ENCODE measurements at places on chromosomes 16 and 17.

GRCh38 chr16:79728923-79729240, 128.3 kb upstream of the MAF start:
- no peaks in the 10 kb centered on the region for H3K36me3 ChIP-seq
- ATAC-seq = no peak
- no peak overlapping the region for H3K4me3 ChIP-seq
- no peak overlapping the region for H3K27ac ChIP-seq
- H3K4me1 ChIP-seq = peaks cover 7% of the 10 kb centered on the region

GRCh38 chr16:48029768-48030167, 126.0 kb downstream of the ABCC12 start:
- H3K36me3 ChIP-seq = no peaks in the 10 kb centered on the region
- H3K4me3 ChIP-seq = no peak overlapping the region
- ATAC-seq = no peak
- H3K27ac ChIP-seq = no peak overlapping the region

GRCh38 chr16:84617041-84617790, 662 bp downstream of the COTL1 start:
- peak overlapping the region; percentile 91 for H3K4me3 ChIP-seq
- peaks cover 53% of the 10 kb centered on the region for H3K36me3 ChIP-seq
- ATAC-seq = peak; percentile 50
- no peaks in the 10 kb centered on the region for H3K27me3 ChIP-seq
- H3K4me1 ChIP-seq = peaks cover 27% of the 10 kb centered on the region

- peaks cover 64% of the 10 kb centered on the region for H3K36me3 ChIP-seq
- peaks cover 68% of the 10 kb centered on the region for H3K4me1 ChIP-seq
- peak; percentile 4 for ATAC-seq
- H3K27ac ChIP-seq = no peak overlapping the region
- H3K4me3 ChIP-seq = peak overlapping the region; percentile 95
- peaks cover 22% of the 10 kb centered on the region for H3K27me3 ChIP-seq
Measured at GRCh38 chr17:8121681-8122421, 2.1 kb downstream of the HES7 start.

GRCh38 chr17:77725846-77726245, 232.7 kb upstream of the TNRC6C start:
- no peak for ATAC-seq
- H3K27me3 ChIP-seq = no peaks in the 10 kb centered on the region
- H3K36me3 ChIP-seq = no peaks in the 10 kb centered on the region
- H3K27ac ChIP-seq = no peak overlapping the region
- no peak overlapping the region for H3K4me3 ChIP-seq

DNA sequence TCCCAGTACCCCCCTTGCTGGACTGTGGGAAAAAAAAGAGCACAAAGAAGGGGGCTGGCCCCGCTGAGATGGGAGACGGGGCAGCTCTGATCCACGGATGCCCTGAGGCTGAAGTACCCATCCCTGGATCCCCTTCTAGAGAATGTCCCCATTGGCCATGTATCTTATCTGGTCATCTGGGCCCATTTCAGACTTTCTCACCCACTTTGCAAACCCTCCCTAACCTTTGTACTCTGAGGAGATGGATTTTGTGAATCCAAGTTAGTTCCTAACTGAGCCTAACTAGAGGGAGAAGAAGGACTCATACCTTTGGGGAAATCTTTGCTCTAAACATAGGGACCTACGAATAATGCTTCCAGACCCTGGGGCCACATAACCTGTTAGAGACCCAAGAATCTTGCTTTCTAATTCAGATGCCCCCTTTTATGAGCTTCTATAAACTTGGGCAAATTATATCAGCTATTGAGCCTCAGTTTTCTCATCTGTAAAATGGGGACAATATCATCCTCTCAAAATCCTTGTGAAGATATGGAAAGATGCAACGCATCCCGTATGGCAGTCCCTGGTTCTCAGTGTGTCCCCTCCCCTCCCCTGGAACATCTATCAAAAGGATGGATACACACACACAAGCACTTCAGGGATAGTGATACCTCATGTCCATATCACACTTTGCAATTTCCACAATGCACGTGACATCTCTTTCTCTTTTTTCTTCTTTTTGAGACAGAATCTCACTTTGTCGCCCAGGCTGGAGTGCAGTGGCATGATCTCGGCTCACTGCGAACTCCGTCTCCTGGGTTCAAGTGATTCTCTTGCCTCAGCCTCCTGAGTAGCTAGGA, 16.8 kb upstream of the FZD2 start:
- H3K27ac ChIP-seq = no peak overlapping the region
- H3K27me3 ChIP-seq = peaks cover 24% of the 10 kb centered on the region
- H3K4me3 ChIP-seq = no peak overlapping the region
- H3K4me1 ChIP-seq = no peaks in the 10 kb centered on the region
- H3K36me3 ChIP-seq = no peaks in the 10 kb centered on the region

- H3K4me1 ChIP-seq = peaks cover 6% of the 10 kb centered on the region
- H3K4me3 ChIP-seq = no peak overlapping the region
- ATAC-seq = no peak
- no peak overlapping the region for H3K27ac ChIP-seq
- H3K36me3 ChIP-seq = no peaks in the 10 kb centered on the region
Measured at GRCh38 chr17:73706428-73706827, 62.2 kb upstream of the SDK2 start.

DNA sequence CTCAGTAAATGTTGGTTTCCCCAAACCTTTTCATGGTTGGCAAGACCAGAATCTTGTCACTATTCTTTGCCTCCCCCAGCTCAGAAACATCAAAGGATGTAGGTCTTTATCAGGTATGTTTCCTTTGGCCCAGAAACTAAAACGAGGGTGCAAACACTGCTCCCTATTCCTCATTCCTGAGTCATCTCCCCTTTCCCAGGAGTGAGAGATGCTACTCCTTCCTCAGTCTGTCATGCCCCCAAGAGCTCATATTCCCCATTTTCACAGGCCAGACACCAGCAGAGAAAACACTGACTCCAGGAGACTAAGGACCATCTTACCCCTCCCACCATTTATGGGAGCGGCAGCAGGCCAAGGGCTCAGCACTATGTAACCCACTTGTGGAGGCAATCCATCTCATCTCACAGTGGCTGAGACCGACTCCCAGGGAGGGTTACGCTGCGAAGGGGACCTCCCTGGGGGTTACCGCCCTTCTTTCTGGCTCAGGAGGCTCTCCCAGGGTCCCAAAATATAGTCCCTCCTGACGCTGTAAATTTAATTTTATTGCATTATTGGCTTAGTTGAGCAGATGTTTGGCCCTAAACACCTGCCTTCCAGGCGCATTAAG, 1.5 kb downstream of the GEMIN4 start:
- H3K36me3 ChIP-seq = peaks cover 49% of the 10 kb centered on the region
- H3K27me3 ChIP-seq = no peaks in the 10 kb centered on the region
- peaks cover 32% of the 10 kb centered on the region for H3K4me1 ChIP-seq
- no peak for ATAC-seq
- H3K27ac ChIP-seq = peak overlapping the region; percentile 93

DNA sequence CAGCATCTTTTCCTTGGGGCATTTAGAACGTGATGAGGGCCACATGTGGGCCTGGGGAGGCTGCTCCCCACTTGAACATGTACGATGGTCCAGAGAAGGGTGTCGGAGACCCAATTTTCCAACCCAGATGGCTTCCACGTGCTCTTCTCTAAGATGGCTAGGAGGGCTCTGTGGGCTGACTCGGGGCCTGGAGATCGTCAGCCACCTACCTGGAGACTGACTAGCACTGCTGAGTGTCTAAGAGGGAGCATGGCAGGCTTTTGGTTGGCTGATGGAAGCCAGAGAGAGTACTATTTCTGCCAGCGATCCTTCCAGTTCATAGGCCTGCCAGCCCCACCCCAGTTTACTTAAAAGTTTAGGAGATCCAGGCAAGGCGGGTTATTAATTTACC, 60.2 kb upstream of the CLEC18A start:
- H3K4me3 ChIP-seq = no peak overlapping the region
- peaks cover 65% of the 10 kb centered on the region for H3K36me3 ChIP-seq
- H3K4me1 ChIP-seq = peaks cover 4% of the 10 kb centered on the region

GRCh38 chr17:29571883-29572681, 3.6 kb downstream of the TP53I13 start:
- no peaks in the 10 kb centered on the region for H3K27me3 ChIP-seq
- no peak overlapping the region for H3K4me3 ChIP-seq
- no peak overlapping the region for H3K27ac ChIP-seq

GRCh38 chr16:75121949-75122568, 5.5 kb upstream of the LDHD start:
- H3K4me3 ChIP-seq = no peak overlapping the region
- ATAC-seq = no peak
- H3K27ac ChIP-seq = no peak overlapping the region
- H3K36me3 ChIP-seq = no peaks in the 10 kb centered on the region
- no peaks in the 10 kb centered on the region for H3K27me3 ChIP-seq

DNA sequence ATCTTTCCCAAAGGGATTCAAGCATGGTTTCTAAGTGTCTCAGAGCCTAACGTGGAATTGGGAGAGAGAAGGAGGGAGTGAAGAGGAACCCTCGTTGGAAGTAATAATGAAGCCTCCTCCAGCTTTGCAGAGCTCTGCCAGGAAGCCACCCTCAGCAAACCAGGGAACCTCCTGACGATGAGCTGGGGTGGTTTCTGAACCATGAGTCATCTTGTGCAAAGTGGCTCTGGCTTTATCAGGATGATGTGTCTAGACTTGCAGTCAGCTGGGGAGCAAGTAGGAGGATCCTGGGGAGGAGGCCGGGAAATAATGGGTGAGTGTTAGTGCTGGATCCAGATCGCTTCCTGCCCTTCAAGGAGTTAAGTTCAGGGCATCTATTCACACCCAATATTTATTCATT, 191.7 kb upstream of the RBFOX1 start:
- no peaks in the 10 kb centered on the region for H3K4me1 ChIP-seq
- H3K4me3 ChIP-seq = no peak overlapping the region
- ATAC-seq = no peak

- ATAC-seq = no peak
- H3K4me1 ChIP-seq = no peaks in the 10 kb centered on the region
- no peaks in the 10 kb centered on the region for H3K36me3 ChIP-seq
- H3K4me3 ChIP-seq = no peak overlapping the region
- no peak overlapping the region for H3K27ac ChIP-seq
Measured at GRCh38 chr16:58044266-58045019, 18.9 kb downstream of the MMP15 start.

- peak; percentile 82 for ATAC-seq
- peaks cover 9% of the 10 kb centered on the region for H3K27me3 ChIP-seq
- peaks cover 26% of the 10 kb centered on the region for H3K36me3 ChIP-seq
- peaks cover 13% of the 10 kb centered on the region for H3K4me1 ChIP-seq
- peak overlapping the region; percentile 74 for H3K4me3 ChIP-seq
- H3K27ac ChIP-seq = no peak overlapping the region
Measured at GRCh38 chr17:21551081-21551881, 141.0 kb upstream of the KCNJ18 start.

GRCh38 chr16:2438121-2438520, 8.9 kb downstream of the CCNF start:
- H3K4me1 ChIP-seq = peaks cover 3% of the 10 kb centered on the region
- no peak overlapping the region for H3K4me3 ChIP-seq
- H3K27me3 ChIP-seq = no peaks in the 10 kb centered on the region
- peaks cover 58% of the 10 kb centered on the region for H3K36me3 ChIP-seq
- no peak overlapping the region for H3K27ac ChIP-seq

- H3K27me3 ChIP-seq = no peaks in the 10 kb centered on the region
- H3K4me1 ChIP-seq = peaks cover 7% of the 10 kb centered on the region
- peak overlapping the region; percentile 99 for H3K4me3 ChIP-seq
- peak; percentile 70 for ATAC-seq
- peak overlapping the region; percentile 91 for H3K27ac ChIP-seq
Measured at GRCh38 chr16:15650698-15651171, 690 bp downstream of the NDE1 start.

DNA sequence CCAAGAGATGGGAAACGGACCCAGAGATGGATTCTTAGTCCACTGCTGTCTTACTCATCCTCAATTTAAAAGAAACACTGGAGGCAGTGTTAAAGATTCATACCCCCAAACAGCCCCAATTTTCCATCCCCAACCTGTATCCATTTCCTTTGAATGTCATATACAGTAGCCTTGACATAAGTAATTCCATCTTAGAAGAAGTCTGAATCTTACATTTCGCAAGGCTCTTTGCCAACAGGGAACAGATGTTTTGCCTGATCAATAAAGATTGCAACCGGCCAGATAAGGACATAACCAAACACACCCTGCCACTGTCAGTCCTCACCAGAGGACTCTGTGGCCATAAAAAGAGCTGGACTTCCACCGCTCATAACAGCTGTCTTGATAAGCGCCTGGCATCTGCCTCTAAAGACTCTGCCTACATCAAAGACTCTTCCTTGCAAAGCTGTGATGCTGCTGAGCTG, 59.0 kb upstream of the MED9 start:
- no peaks in the 10 kb centered on the region for H3K36me3 ChIP-seq
- peaks cover 12% of the 10 kb centered on the region for H3K4me1 ChIP-seq
- H3K4me3 ChIP-seq = no peak overlapping the region
- H3K27me3 ChIP-seq = peaks cover 4% of the 10 kb centered on the region
- ATAC-seq = no peak
- no peak overlapping the region for H3K27ac ChIP-seq

DNA sequence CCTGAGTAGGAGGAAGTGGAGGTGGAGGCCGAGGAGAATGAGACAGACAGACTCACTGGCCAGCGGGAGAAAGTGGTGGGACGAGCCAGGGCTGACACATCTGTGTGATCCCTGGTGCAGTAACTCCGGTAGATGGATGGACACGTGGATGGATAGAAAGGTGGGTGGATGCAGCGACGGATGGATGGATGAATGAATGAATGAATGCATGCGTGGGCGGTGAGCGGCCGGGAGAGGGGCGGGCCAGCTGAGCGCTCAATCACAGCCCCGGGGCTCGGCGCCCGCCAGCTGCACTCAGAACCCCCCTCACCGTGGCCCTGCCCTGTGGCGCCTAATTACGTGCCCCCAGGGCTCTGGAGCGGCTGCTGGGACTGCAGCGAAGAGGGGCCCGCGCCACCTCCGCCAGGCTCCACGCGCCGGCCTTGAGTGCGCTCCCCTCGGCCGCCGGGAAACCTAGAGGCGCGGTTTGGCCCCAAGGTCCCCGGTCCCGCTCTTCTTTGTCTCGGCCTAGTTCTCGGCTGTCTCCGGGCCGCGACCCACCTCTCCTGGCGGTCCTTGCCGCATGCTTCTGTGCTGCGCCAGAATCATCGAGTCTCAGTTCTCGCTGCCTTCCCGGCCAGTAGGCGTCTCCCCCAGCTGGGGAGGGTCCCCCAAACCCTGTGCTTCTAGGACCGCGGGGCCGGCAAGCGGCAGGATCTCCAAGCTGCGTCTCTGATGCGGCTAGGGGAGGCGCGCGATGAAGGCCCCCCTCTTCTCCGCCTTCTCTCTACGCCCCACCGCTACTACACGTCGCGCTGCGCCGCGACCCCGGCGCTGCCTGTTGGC, 41.0 kb downstream of the RAI1 start:
- no peaks in the 10 kb centered on the region for H3K36me3 ChIP-seq
- no peak for ATAC-seq

DNA sequence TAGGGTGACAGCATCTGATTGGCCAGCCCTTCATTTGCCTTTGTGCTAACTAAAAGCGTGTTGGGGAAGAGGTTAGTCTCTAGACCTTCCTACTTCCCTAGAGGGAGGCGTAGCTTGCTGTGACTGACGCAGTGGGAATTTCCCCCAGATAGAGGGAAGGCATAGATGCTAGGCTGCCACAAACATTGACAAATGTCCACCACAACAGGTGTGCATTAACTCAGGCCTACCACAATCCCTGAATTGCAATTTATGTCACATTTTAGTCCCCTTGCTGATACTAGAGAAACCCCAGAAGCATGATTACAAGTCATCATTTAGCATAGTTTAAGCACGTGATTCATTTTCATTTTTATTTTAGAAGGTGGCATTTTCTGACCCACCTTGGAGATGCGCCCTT, 76.3 kb upstream of the WSB1 start:
- H3K4me1 ChIP-seq = peaks cover 6% of the 10 kb centered on the region
- peak; percentile 42 for ATAC-seq
- H3K4me3 ChIP-seq = no peak overlapping the region
- H3K36me3 ChIP-seq = no peaks in the 10 kb centered on the region
- peak overlapping the region; percentile 42 for H3K27ac ChIP-seq

All from activated T-helper 17 cell treated with anti-CD3 and anti-CD28 coated beads, Interleukin-2, amount 50 U/mL, for 72 hours (primary cell).